ENCODE measurements at places on chromosomes 3 and 15. TPM values are rescaled to one million over a fixed set of nuclear protein-coding genes. Genes with fewer than 3 reads are reported as not detected.

GRCh38 chr15:61612111-61612510, 383.0 kb upstream of the RORA start:
- DNase-seq = no peak

- DNase-seq = no peak
Observed at GRCh38 chr3:110391640-110392395, 679.8 kb upstream of the NECTIN3 start.

GRCh38 chr15:62054979-62055378, 5.3 kb downstream of the VPS13C start:
- no peak for DNase-seq

Gene HHATL
- 706 TPM for total RNA-seq

Gene GPR160
- total RNA-seq = 1.6 TPM

Gene FEM1B
- 69.7 TPM for total RNA-seq

Gene SNRPA1
- total RNA-seq = 26.7 TPM

Gene DOCK3
- 3.8 TPM for total RNA-seq

Gene IL17RD
- total RNA-seq = 3.9 TPM

All from left cardiac atrium (tissue), 4 donors.